ENCODE measurements at places on chromosomes 7 and 10. TPM values are rescaled to one million over a fixed set of nuclear protein-coding genes. Genes with fewer than 3 reads are reported as not detected.

Gene PTPRE
- 2.7 TPM for total RNA-seq

Gene CALML5
- not detected for total RNA-seq

Gene TMEM229A
- not detected for total RNA-seq

Gene CDH23
- not detected for total RNA-seq

Gene PBLD
- 10.3 TPM for total RNA-seq

Gene RAB19
- not detected for total RNA-seq

Gene PON1
- not detected for total RNA-seq

Gene LOXL4
- 507 TPM for total RNA-seq

Gene LEP
- 0.22 TPM for total RNA-seq

Gene ZNF488
- not detected for total RNA-seq

Gene CLEC5A
- total RNA-seq: not detected

Gene TRIM8
- total RNA-seq: 108 TPM

Gene CADPS2
- total RNA-seq: 0.43 TPM

Gene ZNF117
- 2.8 TPM for total RNA-seq

Gene RBM28
- total RNA-seq: 11.3 TPM

Gene H2BK1
- not detected for total RNA-seq

Gene SLC39A12
- total RNA-seq: not detected

Gene MRC1
- total RNA-seq: not detected

Gene FRA10AC1
- 7.6 TPM for total RNA-seq

Gene CNNM2
- 5.7 TPM for total RNA-seq

Gene PDCD4
- total RNA-seq: 49.9 TPM

Gene ABCC2
- under 0.01 TPM for total RNA-seq

Gene RBP3
- total RNA-seq: not detected

Gene ADCYAP1R1
- total RNA-seq: not detected

Gene OR2A12
- not detected for total RNA-seq

Gene TFR2
- 0.11 TPM for total RNA-seq

Gene C7orf57
- total RNA-seq: not detected

Gene LBX1
- total RNA-seq: not detected

Gene FKBP6
- total RNA-seq: not detected

Gene CNTNAP2
- not detected for total RNA-seq

Gene POLD2
- total RNA-seq: 100 TPM

Gene TAS2R41
- not detected for total RNA-seq

Gene DPCD
- total RNA-seq: 29.2 TPM

Gene MMP21
- total RNA-seq: not detected

Gene IPMK
- 6.6 TPM for total RNA-seq

Gene LRRC4
- 0.32 TPM for total RNA-seq

Gene TAF5
- 4.7 TPM for total RNA-seq

Gene NRCAM
- 11.0 TPM for total RNA-seq

Gene SUPV3L1
- total RNA-seq: 29.9 TPM

Gene ITPRID1
- not detected for total RNA-seq

Gene OPN1SW
- total RNA-seq: not detected

Gene DGKI
- total RNA-seq: 21.1 TPM

Gene LIPJ
- total RNA-seq: not detected

Gene TASOR2
- 60.7 TPM for total RNA-seq

Gene PRKG1
- total RNA-seq: 21.8 TPM

Gene NEUROG3
- not detected for total RNA-seq

Gene GPER1
- 3.4 TPM for total RNA-seq

Gene NODAL
- not detected for total RNA-seq

Gene PLXNA4
- total RNA-seq: 0.89 TPM

Gene ZNF503
- 17.5 TPM for total RNA-seq

Gene DLG5
- 27.4 TPM for total RNA-seq

Gene PUS7
- 20.1 TPM for total RNA-seq

Gene WDR86
- total RNA-seq: 0.25 TPM

Data from GM23248 (cell line).